GM12892 (cell line): ENCODE measurements at places on chromosomes 13 and 19.

DNA sequence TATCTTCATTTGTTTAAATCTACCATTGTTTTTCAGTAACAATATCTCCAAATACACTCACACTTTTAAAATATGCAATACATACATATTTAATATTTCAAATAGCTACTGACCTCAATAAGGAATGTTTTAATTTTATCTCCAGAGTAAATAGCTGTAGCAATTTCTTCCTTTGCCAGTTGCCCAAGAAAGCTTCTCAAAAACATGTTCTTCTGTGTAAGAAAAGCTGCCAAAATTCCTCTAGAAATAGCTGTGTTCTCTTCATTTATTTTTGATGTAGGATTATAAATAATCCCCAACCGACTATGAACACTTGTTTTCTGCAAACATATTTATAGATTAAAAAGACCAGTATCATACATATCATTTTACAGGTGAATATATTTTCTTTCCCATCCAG lies 150.5 kb downstream of the UGGT2 start:
- no peak for DNase-seq

GRCh38 chr19:45169602-45170001 lies 8.4 kb downstream of the TRAPPC6A start:
- DNase-seq: no peak

DNA sequence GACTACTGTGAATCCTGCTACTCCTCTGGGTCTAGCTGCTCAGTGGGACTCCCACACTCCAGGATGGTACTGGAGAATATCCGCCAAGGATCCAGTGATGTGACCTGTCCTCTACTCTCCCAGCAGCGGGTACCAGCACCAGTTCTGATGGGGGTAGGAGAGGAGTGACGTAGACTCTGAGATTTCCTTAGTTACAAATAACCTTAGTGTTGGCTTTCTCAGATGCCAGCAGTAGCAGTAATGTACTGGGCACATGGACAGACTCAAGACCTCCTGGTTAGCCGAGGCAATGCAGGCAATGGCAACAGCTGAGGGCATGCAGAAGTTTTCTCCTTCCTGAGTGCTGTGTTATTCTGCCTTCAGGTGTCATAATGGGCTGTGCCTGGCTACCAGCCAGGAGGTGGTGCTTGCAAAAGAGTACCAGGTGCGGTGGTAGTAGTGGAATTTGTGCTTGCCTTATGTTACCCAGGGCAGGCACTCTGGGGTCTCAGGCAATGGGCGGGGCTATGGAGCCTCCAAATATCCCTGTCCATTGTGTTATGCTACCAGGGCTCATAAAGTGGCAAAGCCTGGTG lies 105.3 kb upstream of the KLF5 start:
- no peak for DNase-seq

- DNase-seq: no peak
Measured at GRCh38 chr13:101417043-101417406, 717 bp upstream of the NALCN start.

GRCh38 chr13:45361596-45362206 lies 20.7 kb upstream of the TPT1 start:
- no peak for DNase-seq

DNA sequence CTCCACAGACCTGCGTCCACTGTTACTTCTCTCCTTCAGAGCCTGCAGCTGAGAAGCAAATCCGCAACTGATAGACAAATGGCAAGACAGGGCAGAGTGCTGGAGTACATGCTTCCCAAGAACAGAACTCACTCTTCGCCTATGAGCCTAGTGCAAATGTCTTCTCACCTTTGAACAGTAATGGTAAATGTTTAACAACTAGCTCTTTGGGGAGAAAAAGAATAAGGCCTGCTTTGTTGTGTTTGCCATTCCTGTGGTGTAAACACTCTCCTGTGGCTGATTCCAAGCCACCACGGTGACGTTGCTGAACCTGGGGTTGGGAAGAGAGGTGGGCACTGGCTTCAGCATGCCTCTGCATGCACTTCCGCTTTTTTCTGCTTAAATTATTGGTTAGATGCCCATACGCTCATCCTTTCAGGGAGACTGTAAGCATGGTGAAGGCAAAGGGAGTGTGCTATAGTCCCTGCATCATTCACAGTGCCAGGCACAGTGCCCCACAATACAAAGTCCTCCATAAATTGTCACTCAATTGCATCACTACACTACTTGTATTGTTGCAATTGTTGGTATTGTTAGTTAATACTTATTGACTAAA lies 28.1 kb upstream of the GTF3A start:
- no peak for DNase-seq

DNA sequence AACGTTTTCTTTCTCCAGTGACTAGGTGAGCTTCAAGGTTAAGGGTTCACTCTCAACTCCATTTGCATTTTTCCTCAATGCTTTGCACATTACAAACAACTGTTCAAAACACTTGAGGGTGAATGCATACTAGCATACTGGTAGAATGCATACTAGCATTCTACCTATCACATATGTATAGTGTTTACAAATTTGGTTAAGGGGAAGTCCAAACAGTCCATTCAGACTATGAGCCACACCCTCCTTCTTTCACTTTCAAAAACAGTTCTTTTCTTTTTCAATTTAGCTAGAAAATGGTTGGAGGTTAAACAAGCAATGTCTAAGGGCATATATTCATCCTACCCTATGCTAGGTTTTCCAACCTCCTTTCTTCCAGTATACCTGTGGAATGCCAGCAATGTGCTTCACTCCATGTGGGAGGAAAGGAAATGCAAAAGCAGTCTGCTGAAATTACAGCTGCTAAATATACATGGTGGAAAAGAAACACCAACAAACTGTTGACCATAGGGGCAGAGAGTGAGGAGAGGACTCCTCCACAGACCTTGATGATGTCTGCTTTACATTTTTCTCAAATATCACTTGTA lies 102.6 kb downstream of the DOCK9 start:
- DNase-seq: no peak

GRCh38 chr19:1261798-1262622 lies 7.1 kb upstream of the CIRBP start:
- DNase-seq: no peak

- no peak for DNase-seq
Measured at GRCh38 chr13:103799028-103799427, 732.8 kb upstream of the SLC10A2 start.

GRCh38 chr13:53010374-53011105 lies 18.1 kb upstream of the OLFM4 start:
- no peak for DNase-seq

DNA sequence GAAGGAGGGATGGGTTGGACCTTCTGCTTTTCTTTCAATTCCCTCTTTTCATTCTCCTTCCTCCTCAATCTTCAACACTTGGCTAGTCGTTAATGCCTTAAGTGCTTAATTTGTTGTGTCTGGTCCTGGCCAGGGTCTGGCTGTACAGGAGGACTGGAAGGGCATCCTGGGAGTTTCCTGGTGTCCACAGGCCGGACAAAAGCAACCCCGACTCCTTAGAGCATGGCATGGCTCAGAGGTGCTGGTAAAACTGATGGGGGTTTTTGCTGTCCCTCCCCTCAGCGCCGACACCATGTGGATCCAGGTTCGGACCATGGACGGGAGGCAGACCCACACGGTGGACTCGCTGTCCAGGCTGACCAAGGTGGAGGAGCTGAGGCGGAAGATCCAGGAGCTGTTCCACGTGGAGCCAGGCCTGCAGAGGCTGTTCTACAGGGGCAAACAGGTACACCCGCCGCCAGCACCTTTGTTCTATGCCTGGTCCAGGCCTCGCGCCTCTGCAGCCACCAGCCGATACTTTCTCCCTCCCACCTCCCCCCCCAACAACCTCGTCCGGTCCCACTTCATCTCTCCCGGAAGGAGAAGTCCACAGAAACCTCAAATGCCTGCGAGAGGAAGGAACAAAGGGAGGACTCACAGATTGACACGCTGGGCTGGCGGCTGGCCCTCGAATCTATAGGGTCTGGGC lies 1.4 kb downstream of the UHRF1 start:
- DNase-seq: no peak

DNA sequence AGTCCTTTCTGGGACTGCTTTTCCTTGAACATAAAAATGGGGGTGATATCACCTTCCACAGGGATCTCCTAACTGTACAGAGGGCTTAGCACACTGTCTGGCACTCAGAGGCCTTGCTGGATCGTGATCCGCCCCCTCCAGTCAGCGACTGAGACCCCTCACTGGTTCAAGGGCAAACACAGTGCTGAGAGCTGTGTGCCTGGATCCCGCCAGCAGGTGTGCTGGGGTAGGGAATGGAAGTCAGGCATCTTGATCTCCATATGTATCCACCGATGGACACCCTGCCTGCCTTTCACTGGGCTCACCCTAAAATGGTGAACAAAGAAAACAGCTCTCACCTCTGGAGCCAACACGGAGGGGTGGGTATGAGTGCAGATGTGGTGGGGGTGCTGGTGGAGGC lies 64.3 kb downstream of the IRS2 start:
- DNase-seq: no peak

GRCh38 chr13:38166116-38166515 lies 183.5 kb upstream of the UFM1 start:
- no peak for DNase-seq

DNA sequence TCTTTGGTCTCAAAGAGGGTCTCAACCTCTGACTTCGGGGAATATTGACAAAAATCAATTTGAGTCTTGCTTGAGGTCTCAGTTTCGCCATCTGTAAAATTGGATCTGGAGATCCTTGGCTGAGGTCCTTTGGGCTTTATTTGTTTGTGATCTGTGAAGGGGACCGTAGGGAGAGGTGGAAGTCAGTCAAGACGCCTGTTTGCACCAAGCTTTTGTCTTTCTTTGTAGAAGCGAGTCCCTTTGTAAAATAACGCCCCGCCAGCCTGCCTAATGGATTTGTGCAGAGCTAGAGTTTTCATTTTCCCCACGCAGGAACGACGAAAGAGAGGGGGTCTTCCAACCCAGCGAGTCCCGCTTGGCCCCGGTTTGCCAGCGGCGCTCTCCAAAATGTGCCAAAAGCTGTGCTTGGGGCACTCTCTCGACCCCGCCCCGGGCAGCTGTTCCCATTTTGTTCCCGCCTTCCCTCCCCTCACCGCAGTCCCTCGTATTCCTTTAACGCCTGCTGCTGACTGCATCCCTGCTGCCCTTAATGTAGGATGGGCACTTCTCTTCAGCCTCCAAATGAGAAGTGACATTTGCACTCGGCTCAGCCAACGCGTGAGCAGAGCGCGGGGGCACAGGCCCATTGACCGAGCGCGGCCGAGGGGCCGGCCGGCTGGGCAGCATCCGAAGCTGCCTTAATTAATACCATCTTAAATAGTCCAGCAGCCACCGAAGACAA lies 13.0 kb downstream of the ZIC5 start:
- no peak for DNase-seq

DNA sequence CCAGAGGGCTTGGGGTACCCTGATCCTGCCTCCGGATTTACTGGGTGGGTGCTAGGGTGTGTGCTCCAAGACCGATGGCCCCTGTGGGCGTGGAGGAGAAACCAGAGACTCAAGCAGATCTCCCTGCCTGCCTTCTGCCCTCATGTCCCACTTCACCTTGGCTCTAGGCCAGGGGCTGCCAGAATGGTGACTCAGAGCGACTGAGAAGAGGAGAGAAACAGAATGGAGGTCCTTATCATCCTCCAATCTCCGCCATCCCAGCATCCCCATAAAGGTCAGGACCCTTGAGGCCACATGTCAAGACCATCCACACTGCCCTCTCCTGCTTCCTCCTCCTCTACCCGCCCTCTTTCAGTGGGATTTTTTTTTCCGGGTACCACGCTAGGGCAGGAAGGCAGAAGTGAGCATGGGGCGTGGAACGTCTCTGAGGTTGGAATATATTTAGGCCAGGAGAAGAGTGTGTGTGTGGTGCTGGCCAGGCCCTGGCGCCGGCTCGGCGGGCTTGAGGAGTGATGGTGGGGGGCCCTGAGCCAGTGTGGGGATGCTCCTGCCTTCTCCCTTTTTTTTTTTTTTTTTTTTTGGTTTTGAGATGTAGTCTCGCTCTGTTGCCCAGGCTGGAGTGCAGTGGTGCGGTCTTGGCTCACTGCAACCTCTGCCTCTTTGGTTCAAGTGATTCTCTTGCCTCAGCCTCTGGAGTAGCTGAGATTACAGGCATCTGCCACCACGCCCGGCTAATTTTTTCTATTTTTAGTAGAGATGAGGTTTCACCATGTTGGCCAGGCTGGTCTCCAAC lies 22.3 kb downstream of the IER2 start:
- DNase-seq: no peak

DNA sequence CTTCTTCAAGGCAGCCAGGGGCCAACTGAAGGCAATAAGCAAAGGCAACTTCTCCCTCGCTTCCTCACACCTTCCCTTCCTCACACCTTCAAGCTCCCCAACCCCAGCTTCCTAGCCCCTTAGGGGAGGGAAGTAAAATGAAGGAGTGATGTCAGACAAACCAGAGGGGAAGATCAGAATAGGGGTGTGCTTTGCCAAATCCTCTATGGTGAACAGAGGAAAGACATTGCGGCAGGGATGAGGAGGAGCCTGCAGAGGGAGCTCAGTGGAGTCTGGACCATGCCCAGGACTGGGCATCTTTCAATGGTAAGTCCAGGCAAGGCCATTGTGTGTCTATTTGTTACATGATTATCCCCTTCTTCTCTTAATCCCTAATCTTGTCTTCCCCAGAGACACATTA lies 164.0 kb downstream of the TSHZ3 start:
- DNase-seq: no peak

DNA sequence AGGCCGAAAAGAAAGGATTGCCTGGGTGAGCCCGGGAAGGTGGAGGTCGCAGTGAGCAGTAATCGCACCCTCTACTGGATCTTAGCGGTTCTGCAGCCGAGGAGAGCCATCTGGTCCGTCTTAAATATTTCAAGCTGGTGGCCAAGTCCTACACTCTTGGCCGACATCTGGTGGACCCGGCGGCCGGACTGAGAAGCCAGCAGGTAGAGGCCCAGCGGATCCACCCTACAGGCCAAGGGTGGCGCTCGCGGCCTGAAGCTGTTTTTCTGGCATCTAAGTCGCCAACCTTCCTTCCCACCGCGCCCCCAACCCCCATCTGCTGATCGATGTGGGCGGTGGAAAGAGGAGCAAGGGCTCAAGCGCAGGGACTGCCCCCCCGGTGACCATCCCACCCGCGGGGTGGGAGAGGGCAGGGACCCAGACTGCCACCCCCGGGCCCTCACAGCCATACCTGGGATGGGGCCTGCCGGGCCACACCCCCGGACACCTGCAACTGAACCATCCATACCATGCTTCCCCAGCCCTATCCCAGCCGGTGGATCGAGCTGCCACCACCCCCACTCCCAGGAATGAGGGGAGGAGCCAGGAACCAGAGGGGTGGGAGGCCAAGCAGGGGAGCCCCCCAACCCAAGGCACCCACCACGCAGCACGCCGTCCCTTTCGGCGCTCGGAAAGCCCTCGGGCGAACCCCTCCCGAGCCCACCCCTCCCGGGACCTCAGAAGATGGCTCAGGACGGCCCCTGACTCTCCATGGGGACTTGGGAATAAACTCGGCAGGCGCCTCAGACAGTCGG lies 46.3 kb upstream of the ZNF730 start:
- DNase-seq: no peak

- no peak for DNase-seq
Measured at GRCh38 chr13:28819046-28819730, 951 bp upstream of the MTUS2 start.

GRCh38 chr13:46595885-46596275 lies 42.9 kb downstream of the LRCH1 start:
- DNase-seq: no peak

DNA sequence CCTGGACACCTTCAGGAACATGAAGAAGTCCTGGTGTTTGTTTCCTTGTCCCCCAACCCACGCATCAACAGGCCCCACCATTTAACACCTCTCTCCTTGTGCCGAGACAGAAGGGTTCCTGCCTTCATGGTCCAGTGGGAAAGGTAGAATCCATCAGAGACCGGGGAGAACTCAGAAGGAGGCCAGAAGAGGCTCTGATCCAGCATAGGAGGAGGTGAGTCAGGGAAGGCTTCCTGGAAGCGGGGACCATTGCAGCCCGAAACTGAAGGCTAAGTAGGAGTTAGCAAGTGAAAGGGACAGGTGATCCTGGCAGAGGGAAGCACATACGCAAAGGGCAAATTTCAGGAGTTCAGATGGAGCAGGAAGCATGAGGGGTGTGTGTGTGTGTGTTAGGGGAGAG lies 484 bp downstream of the ICAM3 start:
- peak; percentile 12 for DNase-seq
